PC-9 (cell line): ENCODE measurements at places on chromosomes 2 and 18. TPM values are rescaled to one million over a fixed set of nuclear protein-coding genes. Genes with fewer than 3 reads are reported as not detected.

GRCh38 chr2:201546576-201546975 is 95.0 kb downstream of the STRADB start:
- no peaks in the 10 kb centered on the region for H3K36me3 ChIP-seq
- no peak overlapping the region for H3K27ac ChIP-seq
- H3K4me3 ChIP-seq, result no peak overlapping the region
- no peaks in the 10 kb centered on the region for H3K4me1 ChIP-seq
- no peak for DNase-seq

- no peak overlapping the region for H3K4me3 ChIP-seq
- no peak overlapping the region for H3K27ac ChIP-seq
- peaks cover 19% of the 10 kb centered on the region for H3K4me1 ChIP-seq
- no peak for DNase-seq
- H3K36me3 ChIP-seq, result no peaks in the 10 kb centered on the region
Measured at GRCh38 chr2:9654452-9655100, 23.8 kb upstream of the YWHAQ start.

GRCh38 chr2:43333656-43334144 is 107.3 kb upstream of the ZFP36L2 start:
- DNase-seq, result no peak
- no peak overlapping the region for H3K4me3 ChIP-seq
- H3K4me1 ChIP-seq, result no peaks in the 10 kb centered on the region
- H3K27ac ChIP-seq, result no peak overlapping the region
- H3K27me3 ChIP-seq, result no peaks in the 10 kb centered on the region
- no peaks in the 10 kb centered on the region for H3K36me3 ChIP-seq

GRCh38 chr18:72206814-72207213 is 337.3 kb downstream of the CBLN2 start:
- no peak overlapping the region for H3K4me3 ChIP-seq
- DNase-seq, result no peak
- H3K4me1 ChIP-seq, result no peaks in the 10 kb centered on the region
- H3K27ac ChIP-seq, result no peak overlapping the region

Gene OTOF
- not detected in 2 replicates for total RNA-seq

Gene PRLH
- total RNA-seq, result not detected in 2 replicates

DNA sequence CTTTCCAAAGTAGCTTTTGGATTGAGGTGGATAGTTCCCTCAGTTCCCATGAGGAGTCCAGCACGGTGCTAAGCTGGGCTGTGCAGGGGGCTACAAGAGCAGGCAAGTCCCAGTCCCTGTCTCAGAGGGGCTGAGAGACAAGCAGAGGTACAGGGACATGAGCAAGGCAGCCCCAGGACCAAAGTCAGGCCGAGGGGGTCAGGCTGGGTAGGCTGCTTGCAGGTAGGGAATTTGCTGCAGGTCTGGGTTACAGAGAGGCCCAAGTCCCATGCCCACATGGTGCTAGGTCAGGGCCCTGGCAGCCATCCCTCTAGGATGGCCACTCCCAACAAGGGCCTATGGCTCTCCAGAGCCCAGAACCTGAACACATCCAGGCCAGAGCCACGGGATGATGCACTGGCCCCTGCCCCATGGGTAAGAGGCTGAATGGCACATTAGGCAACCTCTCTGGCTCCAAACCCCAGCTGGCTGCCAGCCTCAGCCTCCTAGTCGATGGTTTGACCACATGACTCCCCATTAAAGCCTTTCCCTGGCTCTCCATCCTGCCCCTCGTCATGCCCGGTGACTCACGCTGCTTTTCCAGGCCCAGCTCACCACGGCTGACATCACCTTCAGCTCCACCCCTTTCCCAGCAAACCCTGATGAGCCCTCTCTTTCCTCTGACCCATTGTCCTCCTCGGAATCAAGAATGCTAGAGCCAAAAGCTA is 83.7 kb downstream of the SDC1 start:
- no peaks in the 10 kb centered on the region for H3K36me3 ChIP-seq
- H3K27me3 ChIP-seq, result no peaks in the 10 kb centered on the region
- DNase-seq, result peak; percentile 72

Gene SLC4A5
- total RNA-seq, result 1.2 TPM in 1 of 2 replicates, not detected in the other

DNA sequence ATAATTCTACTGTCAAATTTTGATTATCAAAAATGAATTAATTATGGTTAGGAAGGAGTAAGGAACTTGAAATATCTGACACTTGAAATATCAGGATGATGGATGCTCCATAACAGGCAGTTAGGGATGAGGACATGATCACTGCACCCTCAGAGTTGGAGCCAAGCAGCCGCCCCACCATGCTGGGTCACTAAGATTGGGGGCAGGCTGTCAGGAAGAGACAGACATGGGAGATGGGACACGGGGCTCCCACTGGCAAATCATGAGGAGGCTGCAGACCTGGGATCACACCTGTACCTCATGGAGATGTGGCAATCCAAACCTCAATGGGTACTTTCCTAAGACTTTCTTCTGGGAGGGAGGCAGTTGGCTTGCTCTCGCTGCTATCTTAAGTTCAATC is 982.0 kb upstream of the ZEB2 start:
- H3K27me3 ChIP-seq, result no peaks in the 10 kb centered on the region
- no peak overlapping the region for H3K27ac ChIP-seq
- no peaks in the 10 kb centered on the region for H3K36me3 ChIP-seq
- no peak overlapping the region for H3K4me3 ChIP-seq

GRCh38 chr2:127011796-127012195 is 95.2 kb downstream of the BIN1 start:
- no peaks in the 10 kb centered on the region for H3K27me3 ChIP-seq
- H3K36me3 ChIP-seq, result no peaks in the 10 kb centered on the region
- no peak for DNase-seq
- H3K4me3 ChIP-seq, result no peak overlapping the region
- H3K4me1 ChIP-seq, result peaks cover 21% of the 10 kb centered on the region
- H3K27ac ChIP-seq, result no peak overlapping the region
